ENCODE measurements at places on chromosomes 1 and 21.

DNA sequence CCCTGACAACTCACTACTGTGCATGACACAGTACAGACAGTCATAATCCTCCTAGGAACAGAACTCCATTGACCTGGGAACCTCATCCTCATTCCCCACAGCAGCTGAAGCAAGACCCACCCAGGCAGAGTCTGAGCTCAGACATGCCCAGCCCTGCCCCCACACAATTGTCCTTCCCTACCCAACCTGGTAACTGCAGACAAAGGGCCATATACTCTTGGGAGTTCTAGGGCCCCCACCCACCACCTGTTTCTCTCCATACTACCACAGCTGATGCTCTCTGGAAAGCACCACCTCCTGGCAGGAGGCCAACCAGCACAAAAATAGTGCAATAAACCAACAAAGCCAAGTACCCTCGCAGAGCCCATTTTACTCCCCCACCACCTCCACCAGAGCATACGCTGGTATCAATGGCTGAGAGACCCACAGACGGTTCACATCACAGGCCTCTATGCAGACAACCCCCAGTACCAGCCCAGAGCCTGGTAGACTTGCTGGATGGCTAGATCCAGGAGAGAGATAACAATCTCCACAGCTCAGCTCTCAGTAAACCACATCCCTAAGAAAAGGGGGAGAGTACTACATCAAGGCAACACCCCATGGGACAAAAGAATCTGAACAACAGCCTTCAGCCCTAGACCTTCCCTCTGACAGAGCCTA is 159.7 kb upstream of the CXADR start:
- no peak for DNase-seq

GRCh38 chr1:190578017-190578416 is 100.4 kb upstream of the BRINP3 start:
- DNase-seq: no peak

GRCh38 chr1:6033986-6034749 is 11.5 kb upstream of the KCNAB2 start:
- no peak for DNase-seq

DNA sequence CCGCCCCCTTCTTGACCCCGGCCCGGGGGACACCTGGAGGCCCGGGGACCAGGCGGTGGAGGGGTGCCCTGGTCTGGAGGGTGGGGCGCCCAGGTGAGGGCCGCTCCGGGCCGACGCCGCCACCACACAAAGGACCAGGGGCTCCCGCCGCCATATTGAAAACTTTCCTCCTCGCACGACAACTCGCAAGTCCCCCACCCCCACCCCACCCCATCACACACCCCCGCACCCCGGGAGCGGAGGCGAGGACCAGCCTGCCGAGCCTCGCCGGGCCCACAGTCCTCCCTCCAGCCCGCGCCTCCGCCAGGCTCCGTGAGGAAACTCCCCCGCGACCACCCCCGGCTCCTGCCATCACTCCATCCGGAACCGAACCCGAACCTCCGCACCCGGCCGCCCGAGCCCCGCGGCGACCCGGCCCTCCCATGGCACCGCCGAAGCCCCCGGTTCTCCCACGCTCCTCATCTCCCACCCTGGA is 733 bp downstream of the KDM5B start:
- DNase-seq: no peak

GRCh38 chr1:3611170-3612019 is at the start of gene MEGF6:
MEGF6 (minus strand) TSS chr1:3611508; CDS start chr1:3611268, 240 bp downstream.
- DNase-seq: no peak

DNA sequence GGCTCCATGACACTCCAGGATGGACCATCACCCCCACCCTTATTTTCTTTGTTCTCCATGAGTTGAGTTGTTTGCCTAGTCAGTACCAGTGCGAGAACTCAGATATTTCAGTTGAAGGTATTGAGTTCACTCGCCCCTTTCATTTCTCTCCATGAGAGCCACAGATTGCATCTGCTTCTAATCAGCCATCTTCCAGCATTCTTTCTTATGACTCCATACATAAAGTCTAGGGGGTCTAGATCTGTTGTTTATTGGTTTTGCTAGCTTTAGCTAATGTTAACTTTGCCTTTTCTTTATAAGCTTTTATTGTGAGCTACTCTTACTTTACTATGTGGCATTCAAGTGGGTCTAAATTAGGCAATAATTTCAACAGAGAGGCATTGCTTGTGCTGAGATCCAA is 71.6 kb upstream of the PDC start:
- no peak for DNase-seq

DNA sequence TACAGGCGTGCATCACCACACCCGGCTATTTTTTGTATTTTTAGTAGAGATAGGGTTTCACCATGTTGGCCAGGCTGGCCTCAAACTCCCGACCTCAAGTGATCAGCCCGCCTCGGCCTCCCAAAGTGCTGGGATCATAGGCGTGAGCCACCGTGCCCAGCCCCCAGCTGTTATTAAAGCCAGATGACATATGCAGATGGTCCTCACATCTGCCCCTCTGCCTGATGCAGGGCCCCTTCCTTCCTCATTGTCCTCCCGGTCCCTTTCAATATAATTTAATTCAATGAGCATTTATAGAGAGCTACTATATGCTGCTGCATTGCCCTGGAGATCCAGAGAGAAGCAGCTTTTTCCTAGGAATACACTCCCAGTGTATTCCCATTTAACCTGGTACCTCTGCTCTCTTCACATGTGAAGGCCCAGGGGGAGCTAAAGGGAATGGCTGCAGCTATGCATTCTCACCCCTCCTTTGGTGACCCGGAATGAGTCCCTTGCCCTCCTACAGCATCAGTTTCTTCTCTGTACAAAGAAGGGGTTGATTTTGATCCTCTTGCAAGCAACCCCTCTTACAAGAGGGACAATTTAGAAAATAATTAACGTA is 55.6 kb downstream of the L1TD1 start:
- no peak for DNase-seq

DNA sequence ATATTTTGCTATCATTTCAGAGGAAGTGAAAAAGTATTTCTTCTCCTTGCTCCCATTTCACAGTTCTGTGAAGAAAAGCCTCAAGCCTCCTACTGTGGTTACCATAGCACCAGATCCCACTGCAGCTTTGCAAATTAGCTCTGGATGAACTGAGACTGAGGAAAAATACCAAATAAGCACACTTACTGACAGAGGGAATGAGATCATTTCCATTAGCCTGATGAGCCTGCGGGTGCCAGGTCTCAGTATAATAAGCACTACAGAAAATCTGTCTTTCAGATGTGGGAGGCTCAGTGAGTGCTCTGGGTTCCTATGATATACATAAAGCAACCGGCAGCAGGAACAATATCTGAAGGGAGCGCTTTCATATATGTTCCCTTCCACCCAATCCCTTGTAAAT is 21.4 kb downstream of the XKR8 start:
- DNase-seq: no peak

DNA sequence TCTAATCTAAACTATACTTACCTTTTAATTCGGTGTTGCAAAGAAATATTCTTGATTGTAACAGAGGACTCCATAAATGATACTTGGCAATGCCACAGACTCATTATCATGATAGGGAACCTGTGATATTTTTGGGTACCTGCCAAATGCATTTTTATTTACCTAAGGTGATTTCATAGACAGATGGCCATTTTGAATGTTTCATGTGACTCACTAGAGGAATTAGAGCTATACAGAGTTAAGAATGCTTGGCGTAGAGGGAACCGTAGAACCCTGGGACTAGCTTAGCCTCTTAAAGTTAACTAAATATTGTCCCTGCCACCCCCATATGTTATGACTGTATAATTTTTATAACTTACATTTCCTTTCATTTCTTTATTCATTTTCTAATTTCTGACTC is 136.1 kb downstream of the DISP1 start:
- no peak for DNase-seq

- no peak for DNase-seq
These were observed 40.9 kb downstream of the PLA2G4A start for GRCh38 chr1:186869526-186870228.

GRCh38 chr1:57440096-57440495 is 16.2 kb upstream of the DAB1 start:
- DNase-seq: no peak

DNA sequence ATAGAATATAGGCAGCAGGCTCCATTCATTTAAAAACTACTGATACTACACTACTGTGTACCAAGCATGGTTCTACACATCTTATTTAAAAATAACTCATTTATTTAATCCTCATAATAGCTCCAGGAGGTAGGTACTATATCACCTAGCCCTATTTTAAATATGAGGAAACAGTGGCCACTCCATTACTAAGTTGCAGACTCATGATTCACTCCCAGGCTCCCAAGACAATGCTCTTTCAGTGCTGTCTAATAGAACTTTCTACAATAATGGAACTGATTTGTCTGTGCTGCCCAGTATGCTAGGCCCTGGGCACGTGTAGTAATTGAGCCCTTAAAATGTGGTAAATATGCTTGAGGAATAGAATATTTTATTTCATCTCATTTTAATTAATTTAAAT is 357.1 kb downstream of the LTN1 start:
- no peak for DNase-seq

GRCh38 chr1:157739229-157739901 is 37.6 kb downstream of the FCRL2 start:
- DNase-seq: no peak

- DNase-seq: no peak
These were observed 10.3 kb upstream of the C21orf91 start for GRCh38 chr21:17829472-17829871.

DNA sequence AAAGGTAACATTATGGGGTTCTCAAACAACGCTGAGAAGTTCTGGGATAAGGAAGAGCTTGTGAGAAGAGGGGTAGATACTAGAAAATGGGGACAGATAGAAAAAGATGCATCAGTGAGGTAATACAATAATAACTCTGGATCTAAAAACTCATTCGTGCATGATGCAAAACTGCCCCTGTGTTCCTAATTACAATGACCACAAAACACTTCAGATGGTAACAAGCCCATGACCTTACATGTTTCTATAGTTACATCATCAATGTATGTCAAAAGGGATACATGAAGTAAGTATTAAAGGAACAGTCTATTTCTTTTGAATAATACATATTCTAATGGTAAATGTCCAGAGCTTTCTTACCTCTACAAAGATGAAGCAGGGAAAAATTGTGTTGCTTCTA is 110.6 kb upstream of the PLPPR5 start:
- no peak for DNase-seq

DNA sequence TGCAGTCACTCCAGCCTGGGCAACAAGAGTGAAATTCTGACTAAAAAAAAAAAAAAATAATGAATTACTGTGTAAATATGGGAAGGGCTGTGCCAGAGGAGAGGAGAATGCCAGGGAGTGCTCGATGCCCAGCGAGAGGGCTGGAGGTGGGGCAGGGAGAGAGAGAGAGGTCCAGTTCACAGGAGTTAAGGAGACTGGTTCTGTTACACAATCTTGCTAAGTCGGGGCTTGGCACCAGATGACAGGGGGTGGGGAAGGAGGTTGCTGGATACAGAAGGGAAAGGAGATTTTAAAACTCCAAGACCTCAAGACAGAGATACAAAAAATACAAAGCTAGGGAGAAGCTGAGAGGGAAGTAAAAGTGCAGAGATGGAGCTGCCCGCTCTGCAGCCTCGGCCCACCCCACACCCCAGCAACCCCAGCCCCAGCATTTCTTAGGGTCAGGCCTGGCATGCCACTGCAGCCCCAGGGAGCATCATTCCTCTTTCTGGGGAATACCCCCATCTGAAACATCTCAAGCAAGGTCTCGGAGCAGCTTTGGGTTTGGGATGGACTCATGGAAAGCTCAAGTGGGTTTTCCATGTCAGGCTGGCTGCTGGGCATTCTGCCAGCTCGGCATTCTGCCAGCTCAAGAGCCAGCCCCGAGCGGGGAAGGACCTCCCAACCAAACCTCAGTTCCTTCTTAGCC is 991 bp downstream of the SELENBP1 start:
- no peak for DNase-seq

DNA sequence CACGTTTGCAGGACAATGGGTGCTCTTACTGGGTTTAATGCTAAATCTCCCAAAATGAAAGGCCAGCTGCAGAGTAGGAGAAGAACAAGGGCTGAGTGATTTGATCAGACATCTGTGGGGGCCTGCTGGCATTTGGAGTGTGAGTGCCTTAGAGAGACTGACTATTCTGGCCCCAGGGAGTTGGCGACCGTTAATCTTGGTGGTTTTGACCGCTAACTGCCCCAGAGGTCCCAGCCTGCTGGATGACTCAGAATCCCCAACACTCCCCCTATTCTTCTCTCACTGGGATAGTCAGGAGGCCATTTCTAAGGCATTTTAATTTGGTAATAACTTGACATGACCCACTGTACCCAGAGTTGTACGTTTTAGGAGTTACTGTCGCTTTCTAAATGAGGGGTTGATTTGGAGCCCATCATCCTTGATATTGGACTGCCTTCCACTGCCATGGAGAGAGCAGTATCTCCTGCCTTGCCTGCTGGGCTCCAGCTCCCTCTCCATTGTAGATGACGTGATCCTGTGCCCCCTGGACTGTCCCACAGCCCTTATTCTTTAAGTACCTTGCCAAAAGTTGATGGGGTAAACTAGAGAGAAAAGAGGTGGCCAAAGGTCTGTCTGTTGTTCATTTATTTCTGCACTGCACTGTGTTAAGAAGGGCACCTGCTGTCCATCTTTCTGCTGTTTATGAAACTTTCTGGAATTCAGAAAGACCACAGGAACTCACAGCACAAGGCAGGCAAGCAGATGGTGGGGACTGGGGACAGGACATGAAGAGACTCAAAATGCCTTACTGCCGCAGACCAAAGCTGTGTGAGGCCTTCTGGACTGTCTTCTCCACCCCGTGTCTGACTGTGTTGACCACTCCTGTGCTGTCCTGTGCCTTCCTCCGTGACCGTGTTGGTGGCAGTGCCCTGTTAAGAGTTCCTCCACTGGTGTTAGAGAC is 98.2 kb upstream of the ARTN start:
- no peak for DNase-seq

GRCh38 chr1:115135681-115136080 is 46.4 kb upstream of the TSPAN2 start:
- no peak for DNase-seq

DNA sequence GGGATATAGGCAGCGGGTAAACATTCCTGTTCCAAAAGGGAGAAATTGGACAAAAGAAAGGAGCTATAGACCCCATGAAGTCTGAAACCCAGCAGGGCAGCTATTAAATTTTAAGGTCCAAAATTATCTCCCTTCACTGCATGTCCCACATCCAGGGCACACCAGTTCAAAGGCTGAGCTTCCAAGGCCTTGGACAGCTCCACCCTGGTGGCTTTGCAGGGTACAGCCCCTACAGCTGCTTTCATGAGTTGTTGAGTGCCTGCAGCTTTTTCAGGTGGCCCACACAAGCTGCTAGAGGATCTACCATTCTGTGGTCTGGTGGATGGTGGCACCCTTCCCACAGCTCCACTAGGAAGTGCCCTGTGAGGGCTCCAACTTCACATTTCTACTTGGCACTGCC is 662.5 kb upstream of the PKN2 start:
- DNase-seq: no peak

- no peak for DNase-seq
These were observed 24.8 kb upstream of the GFI1 start for GRCh38 chr1:92511541-92511940.

Measured in esophagus squamous epithelium (tissue), 5 donors.